NCI-H510A treated with DMSO at 0.1 percent for 48 hours (cell line): ENCODE measurements at places on chromosomes 3 and 15.

DNA sequence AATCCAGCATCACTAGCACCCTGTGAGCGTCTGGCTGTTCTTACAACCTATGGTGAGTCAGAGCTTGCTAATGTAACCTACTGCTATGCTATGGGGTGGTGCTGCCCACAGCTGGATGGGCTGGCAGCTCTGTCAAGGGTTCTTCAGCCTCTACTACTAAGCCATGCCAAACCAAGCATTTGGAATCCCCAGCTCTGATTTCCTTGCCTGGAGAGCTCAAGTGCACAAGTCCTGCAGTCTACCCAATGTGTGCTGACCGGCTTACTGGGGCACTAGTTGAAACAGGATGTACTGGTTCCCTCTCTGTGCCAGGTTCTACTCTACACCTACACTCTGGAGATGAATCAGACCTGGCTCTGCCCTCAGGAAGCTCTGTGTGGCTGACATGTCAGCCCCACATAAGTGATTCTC, 4.2 kb downstream of the TEX264 start:
- DNase-seq: no peak

DNA sequence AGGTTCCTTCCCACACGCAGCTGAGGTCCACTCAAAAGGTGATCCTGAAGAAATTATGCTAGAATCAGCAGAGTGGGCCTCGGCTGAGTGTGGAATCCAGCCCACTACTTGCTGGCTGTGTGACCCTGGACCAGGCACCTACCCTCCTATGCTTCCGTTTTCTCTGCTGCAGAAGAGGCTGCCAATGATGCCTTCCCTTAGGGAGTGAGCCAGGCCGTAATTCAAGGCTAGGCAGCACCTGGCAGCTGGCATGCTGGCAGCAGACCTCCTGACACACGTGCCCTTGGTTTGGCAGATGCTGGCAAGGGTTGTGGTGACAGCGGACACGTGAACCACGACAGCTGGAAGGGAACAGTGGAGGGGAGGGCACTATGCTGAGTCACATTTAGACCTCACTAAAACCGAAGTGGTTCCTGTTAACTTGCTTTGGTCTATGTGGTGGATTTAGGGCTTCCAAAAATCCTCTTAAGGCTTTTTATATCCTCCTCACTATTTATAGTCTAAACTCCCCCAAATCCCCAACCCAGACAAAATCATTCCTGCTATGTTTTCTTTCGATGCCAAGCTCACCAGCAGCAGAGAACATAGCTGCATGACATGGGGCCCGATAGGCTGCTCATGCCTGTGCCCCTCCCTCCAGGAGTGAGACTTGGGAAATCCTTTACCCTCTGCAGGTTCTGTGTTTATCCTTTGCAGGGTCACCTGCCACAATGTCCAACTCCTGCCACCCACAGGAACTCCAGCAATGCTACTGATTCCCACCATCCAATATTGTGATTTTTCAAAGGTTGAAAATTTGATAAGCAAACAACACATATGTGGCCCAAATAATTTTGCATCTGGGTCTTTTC, 10.6 kb upstream of the PCSK6 start:
- DNase-seq: no peak

DNA sequence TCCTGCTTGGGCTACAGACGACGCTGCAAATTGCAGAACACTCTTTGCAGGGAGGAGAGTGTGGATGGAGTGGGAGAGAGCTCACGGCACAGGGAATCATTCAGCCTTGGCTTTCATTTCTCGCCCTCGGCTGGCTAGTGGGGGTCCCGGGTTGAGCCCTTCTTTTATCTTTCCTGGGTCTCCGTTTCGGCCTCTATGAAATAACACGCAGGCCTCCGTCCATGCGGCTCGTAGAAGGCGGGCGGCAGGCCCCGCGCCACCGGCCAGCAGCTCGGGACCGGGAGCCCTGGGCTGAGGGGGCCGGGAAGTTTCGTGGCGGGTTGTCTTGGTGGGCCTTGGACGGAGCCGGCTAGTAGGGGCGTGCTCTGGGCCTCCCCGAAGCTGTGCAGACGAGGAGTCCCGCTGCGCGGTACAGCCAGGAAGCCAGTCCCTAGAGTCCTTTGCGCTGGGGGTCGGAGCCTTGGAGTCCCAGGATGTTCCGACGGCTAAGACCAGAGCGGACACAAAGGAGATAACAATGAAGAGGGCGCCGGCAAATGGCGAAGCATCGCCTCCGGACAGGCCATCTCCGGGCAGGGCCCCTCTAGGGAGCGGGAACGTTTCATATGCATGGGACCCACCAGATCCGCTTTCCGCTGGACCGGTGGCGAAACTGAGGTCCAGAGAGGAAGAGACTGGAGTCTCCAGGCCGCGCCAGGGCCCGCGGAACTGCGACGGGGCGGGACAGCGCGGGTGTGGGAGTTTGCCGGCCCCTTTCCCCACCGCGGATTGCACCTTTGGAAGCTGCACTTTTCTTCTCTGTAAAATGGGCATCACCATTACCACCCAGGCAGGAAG, 4.3 kb downstream of the RNU6-1 start:
- DNase-seq: no peak

GRCh38 chr15:98786717-98787116, 138.4 kb downstream of the IGF1R start:
- DNase-seq: no peak

- DNase-seq: no peak
These were observed 43.2 kb downstream of the ARHGEF3 start for GRCh38 chr3:56758539-56758981.

DNA sequence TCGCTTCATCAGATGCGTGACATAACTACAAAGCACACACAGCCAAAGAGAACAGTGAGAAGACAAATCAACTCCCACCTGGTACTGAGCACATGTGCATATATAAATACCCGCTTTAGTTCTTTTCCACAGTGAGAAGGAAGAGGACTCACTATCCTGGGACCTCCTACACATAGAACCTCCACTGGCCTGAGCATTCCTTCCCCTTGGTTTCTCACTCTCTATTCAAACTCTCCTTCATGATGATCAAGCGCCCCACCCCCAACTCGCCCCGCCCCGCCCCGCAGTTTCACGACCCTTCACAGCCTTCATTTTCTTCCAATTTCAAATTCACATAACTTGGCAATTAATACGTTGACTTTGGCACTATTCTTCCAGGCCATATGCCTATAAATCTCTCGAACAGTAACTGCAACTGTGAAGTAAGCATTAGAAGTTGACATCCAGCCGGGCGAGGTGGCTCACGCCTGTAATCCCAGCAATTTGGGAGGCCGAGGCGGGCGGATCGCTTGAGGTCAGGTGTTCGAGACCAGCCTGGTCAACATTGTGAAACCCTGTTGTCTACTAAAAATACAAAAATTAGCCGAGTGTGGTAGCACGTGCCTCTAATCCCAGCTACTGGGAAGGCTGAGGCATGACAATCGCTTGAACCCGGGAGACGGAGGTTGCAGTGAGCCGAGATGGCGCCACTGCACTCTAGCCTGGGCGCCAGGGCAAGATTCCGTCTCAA, 1.1 kb downstream of the RPS17 start:
- DNase-seq: no peak

- no peak for DNase-seq
These were observed 259.2 kb upstream of the TLE3 start for GRCh38 chr15:70356919-70357318.

GRCh38 chr3:177182352-177182751, 14.9 kb downstream of the TBL1XR1 start:
- DNase-seq: no peak

DNA sequence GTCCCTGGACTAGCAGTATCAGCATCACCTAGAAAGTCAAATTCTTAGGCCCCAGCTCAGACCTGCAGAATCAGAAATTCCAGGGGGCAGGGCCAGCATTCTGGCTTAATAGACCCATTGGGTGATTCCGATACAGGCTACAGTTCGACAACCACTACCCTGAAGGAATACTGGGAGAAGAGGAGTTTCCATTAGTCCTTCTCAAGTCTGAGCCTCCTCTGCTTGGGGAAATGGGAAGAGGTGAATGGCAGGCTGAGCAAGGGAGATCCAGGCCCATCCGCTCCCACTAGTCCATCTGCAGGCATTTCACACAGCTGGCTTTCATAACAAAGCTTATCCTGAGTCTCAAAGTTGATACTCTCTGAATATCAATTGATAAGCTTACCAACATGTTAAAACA, 69.1 kb downstream of the MECOM start:
- no peak for DNase-seq

DNA sequence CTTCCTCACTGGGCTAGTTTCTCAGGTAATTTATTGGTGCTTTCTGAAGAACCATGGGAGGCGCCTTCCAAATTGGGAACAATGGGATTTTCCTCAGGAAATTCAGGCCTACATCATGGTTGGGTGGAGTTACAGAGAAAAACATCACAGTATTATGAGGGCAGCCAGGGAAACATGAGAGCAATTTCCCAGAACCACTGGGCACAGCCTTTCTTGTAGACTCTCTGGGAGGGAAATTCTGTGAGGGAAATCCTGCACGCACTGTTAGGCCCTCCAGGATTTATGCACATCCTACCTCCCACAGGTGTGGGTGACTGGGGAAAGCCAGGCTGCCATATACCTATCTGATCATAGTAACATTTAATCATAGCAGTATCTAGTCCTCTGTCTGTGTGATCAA, 13.2 kb downstream of the POPDC2 start:
- no peak for DNase-seq

DNA sequence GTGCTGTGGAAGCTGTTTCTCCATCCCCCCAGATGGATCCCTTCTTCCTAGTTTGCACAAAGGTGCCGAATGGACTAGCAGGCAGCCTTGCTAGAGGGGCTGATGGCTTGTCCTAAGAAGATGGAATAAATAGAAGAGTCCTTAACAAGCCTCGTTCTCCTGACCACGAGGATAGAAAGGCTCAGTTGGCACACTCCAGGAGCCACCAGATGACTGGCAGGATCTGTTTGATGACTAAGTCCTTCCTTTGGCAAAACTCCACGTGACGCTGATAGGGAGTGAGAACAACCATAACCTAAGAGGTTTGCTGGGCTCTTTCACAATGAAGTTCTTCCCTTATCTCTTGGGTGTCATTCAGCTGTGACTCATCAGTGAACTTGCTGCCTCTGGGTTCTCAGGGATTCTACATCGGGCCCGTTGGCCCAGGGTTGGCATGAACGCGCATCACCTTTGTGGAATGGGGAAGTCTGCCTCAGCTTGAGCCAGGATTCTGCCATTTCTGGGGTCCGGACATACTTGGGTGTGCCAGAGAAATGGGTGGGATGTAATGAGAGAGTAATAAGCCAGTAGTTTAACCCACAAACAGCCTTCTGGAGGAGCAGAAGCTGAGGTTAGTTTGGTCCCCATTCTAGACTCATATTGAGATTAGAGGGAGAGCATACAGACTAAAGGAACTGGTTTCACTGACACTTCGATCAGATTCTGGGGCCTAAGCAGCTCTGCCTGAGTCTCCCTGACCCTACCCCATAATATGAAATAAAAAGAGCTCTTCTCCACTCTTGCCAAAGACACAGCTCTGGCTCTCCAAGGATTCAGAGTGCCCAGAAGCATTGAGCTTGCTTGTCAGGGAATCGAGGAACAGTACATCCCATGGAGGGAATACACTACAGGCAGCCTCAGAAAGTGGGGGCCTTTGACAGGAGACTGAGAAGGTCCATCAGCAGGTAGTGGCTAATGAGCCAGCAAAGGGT, 2.0 kb upstream of the MELTF start:
- DNase-seq: no peak

DNA sequence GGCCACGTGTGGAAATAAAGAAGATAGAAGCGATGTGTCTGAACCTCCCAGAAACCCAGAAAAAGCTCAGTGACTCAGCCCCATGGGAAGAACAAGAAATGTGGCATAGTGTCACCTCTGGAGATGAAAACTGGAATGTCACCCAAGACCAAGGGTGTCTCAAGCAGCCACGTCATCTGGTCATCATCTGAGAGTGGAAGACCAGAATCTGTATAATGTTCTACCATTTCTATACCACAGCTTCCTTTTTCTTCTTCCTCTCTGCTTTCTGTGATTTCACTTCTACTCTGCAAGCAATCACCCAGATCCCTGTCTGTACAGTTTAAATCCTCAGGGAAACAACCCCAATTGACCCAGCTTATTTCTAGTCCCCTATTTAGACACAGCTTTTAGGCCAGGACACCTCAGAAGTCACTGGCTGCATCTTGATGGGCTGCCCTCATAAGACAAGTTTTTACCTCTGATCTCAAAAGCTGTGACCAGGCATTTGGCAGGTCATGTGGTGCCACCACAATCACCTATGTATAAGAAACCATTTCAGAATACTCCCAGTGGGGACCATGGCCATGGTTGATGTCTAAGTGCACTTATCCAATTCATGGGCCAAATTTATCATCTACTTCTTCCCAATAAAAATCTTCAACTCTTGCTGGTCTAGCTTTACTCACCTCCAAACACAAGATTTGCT, 278.5 kb upstream of the UMPS start:
- DNase-seq: no peak

DNA sequence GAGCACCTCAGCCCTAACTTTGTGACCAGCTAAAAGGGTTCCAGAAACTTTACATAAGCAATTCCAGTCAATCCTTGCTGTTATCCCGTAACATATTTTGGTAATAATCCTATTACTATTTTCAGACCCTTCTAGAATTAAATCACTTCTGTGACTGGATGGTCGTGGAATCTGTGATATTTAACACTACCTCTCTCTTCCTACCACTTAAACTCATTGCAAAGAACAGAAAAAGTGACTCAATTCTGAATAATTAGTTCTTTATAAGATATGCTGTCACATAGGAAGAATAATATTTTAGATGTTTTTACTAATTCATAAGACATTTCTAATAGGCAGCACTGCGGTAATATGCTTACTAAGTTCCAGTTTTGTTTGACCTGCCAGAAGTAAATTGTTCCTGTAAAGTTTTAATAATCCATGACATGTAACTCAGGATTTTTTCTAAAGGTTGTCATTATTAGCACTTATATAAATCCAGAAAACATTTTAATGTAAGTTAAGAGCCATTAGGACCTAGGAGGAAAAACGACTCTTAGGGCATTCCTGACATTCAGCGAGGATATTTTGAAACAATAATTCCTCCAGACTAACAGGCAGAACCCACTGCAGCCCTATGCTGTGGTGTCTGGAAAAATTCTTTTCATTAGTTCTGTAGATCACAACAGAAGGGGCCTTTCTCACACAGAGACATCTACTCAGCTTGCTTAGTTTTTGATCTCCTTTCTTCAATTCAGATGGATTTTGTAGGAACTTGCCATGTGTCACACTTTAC, 113.3 kb upstream of the MBNL1 start:
- DNase-seq: no peak
